ENCODE measurements at places on chromosomes 16 and 17.

GRCh38 chr17:80091376-80091775, 10.0 kb upstream of the GAA start:
- peak; percentile 7 for DNase-seq

DNA sequence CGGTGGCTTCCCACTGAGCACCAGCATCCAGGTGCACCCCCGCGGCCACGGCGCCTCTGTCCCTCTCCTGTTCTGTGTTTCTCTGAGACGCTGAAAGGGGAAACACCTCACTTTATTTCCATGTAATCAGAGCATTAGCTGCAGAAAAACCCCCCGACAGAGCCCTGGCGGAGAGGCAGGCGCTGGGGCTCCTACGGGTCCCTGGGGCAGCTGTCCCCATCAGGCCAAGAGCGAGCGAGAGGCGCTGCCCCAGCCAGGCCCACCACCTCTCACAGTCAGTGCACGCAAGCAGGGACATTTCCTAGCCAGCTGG, 27.1 kb upstream of the CHMP6 start:
- no peak for DNase-seq

DNA sequence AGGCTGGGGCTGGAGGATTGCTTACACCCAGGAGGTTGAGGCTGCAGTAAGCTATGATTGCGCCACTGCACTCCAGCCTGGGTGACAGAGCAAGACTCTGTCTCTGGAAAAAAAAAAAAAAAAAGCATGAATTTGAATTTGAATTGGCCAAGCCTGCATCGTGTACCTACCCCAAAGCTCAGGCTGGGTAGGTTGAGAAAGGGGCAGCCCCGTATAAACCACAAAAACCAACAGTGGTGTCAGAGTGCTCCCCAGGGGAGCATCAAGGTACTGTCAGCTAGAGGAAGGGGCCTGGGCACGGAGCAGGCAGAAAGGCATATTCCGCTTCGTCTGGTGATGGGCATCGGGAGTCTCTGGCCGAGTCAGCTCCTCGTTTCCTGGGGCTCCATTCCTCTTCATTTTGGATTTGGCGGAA, 40.9 kb downstream of the RAP1GAP2 start:
- no peak for DNase-seq

- DNase-seq = no peak
These were observed 740 bp upstream of the JPT2 start for GRCh38 chr16:1677339-1677738.

DNA sequence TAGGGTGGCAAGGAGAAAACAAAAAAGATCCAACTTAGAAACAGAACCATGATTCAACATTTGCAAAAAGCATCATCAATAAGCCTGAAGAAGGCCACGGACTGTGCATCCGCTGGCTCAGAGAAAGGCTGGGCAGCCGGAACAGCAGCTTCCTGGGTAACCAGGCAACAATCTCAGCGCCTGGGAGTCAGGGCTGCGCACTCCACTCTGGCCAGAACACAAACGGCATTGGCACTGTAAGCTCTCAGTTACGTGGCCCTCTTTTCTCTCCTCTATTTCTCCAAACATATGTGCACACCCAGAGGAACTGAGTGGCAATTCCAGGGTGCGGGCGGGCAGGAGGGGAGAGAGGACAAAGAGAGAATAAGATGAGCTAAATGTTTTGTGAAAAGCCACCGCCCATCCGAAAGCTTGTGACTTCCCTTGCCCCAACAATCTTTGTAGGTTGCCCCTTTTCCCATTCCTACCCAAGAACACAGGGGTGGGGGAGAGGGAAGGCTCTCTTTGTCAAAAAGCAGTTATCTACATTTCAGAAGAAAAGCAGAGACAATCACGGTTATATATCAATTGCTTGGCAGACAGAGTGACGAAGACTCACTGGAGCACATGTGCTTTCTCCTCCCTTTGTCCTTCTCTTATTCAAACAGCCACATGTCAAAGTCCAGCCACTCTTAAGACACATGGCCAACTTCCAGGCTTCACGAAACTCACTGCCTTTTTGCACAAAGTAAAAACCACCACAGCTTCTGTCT, 6.6 kb upstream of the GHDC start:
- no peak for DNase-seq

- no peak for DNase-seq
These were observed 17.2 kb upstream of the MPP2 start for GRCh38 chr17:43924558-43924957.

GRCh38 chr16:2977440-2977839, 2.8 kb downstream of the PKMYT1 start:
- DNase-seq = no peak

DNA sequence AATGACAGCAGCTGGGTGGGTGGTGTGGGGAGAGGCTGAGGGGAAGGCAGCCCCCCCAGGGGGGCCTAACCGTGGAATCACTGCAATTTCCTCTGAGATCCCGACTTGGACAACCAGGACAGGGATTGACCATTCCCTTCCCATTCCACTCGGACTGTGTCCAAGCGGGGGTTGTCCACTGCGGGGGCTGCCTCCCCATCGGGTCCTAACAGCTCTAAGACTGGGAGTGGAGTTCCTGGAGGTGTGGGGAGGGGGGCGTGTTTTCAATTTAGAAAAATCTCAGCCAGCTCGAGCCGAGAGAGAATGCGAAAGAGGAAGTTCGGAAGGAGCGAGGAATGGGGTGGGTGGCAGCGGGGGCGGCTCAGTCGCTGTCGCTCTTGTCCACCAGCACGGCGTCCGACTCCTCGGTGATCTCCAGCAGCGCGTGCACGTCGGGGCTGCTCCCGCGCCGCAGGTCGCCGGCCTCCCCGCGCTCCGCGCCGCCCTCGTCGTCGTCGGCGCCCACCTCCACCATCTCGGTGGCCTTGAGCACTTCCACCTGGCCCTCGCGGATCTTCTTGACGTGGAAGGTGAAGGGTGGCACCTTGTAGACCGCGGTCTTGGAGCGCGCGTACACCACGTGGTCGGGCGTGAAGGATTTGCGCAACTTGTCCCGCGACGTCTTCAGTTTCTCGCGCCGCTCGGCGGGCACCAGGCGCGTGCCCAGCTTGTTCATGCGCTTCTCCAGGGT, 16.2 kb upstream of the STAT3 start:
- no peak for DNase-seq

DNA sequence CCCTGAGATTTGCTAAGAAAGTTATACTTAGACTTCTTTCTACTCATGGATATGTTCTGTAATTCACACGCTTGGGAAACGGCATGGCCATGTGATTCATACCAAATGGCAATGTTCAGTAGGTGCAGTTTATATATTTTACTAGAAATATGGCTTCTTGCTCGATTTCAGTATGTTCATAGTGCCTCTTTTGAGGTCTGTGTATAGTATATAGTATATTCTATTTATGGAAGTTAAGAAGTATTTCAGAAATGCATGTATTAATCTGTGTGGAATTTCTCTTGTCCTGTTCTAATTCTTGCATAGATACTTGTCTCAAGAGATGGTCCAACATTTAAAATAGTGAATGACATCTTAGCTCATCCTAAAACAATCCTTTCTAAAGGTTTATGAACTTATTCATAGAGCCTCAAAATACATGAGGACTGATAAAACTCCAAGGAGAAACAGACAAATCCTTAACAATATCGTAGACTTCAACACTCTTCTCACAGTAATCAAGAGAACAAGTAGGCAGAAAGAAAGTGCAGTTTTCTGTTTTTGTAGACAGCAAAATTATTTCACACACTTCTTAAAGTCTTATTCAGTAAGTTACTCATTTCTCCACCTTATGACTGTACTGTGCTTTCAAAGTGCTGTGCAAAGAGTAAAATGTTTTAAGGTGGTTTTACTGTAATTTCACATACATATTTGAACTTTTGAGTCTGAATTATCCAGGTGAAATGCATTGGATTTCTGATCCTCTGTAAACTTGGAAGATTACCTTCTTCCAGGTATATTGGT, 11.1 kb downstream of the BPTF start:
- DNase-seq = no peak

DNA sequence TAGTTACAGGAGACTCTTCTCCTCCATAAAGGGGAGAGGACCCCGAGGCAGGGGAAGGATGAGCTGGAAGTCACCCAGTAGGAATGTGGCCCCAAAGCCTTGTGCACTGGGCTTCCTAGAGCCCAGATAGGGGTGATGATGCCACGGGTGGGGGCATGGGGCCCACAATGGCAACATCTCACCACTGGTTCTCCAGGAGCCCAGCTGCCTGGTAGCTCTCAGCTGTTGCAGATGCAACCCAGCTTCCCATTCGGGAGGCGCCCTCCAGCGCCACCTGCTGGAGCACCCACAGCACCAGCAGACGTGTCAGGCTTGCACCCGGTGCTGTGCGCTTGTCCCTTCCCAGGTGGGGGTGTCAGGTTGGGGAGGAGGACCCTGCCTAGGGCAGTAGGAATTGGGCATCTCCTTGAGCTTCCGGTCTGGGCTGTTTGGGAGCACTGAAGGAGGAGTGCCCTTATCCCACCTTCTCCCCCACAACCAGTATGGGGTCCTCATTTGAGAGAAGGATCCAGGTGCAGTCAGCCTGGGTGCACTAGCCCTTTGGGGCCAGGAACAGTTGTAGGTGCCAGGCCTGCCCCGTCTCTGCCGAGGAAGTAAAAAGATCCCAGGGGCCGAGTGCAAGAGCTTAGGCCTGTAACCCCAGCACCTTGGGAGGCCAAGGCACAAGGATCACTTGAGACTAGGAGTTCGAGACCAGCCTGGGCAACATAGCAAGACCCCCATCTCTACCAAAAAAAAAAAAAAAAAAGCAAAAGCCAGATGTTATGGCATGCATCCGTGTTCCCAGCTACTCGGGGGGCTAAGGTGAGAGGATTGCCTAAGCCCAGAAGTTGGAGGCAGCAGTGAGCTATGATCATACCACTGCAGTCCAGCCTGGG, 14.4 kb downstream of the CDIPT start:
- DNase-seq = peak; percentile 80

DNA sequence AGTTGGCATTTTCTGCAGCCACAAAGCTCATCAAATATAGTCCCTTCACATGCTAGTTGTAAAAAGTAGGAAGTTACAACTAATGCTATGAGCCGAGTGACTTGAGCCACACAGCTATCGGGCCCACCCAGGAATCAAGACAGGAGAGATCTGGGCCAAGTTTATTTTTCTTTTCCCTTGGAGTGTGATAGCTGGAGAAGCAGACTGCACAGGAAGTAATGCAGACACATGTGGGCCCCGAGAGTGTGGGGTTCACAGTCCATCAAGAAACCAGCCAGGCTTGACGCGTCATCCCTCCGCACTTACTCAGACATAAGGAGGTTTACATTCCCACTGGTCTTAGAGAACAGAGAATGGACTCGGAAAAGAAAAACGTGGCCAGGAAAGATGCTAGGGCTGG, 403.1 kb upstream of the CDH11 start:
- no peak for DNase-seq

- no peak for DNase-seq
These were observed 4.5 kb downstream of the ZNF423 start for GRCh38 chr16:49851468-49851787.

DNA sequence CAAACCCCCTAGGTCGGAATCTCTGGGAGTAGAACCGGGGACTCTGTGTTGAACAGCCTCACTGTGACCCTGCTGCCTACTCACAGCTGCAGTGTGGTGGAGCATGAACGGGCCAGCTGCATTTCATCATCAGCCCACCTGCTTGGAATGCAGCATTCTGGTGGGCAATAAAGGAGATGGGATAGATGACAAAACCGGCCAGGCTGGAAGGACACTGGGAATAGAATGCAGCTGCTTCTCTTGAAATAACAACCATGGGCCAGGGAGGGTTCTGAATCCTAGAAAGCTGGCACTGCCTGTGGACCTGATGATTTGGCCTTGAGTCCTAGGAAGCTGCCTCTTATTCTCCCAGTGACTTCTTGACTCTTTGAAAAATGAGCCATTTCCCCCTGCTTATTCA, 23.5 kb downstream of the CFAP97D1 start:
- DNase-seq = no peak

- DNase-seq = no peak
These were observed 29.0 kb downstream of the TRPV2 start for GRCh38 chr17:16444258-16444886.

DNA sequence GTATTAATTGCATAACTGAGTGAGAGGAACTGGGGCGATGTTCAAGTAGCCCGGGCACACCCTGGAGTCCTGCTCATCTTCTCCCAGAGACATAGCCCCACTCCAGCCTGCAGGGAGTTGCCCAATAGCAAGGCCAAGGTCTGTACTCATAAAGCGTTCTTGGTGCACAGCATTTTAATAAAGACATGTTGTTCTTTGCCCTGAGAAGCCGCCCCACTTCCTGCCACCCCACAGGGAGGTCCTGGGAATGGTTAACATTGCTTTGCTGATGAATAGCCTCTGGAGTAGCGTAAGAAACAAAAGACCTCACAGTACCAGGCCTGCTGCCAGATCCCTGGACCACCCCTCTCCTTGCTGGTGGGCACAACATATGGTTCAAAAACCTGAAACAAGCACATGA, 21.6 kb upstream of the CDH1 start:
- no peak for DNase-seq
